ENCODE measurements at places on chromosomes 6 and 20.

GRCh38 chr6:170363255-170363654 lies 56.7 kb downstream of the FAM120B start:
- DNase-seq, result no peak

- DNase-seq, result no peak
These were observed 7.6 kb downstream of the RTEL1 start for GRCh38 chr20:63665708-63666107.

- DNase-seq, result no peak
These were observed 47.0 kb downstream of the SLC2A10 start for GRCh38 chr20:46756419-46756818.

DNA sequence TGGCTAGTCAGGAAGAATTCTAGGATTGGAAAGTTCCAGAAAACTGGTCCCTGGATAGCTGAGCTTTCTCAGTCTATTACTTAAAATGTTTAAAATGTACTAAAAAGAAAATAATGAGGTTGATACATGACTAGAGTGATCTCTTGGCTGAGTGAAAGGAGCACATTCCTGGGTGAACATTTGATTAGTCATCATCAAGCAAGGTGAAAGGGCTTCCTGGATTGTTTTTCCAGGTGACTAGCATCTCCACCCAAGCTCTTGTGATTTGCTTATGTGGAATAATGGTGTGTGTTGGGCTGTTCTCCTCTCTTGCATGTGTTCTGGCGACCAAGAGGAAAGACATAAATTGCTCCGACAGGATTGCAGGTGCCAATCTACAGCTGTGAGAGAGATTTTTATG lies 42.9 kb downstream of the PKIB start:
- peak; percentile 59 for DNase-seq

DNA sequence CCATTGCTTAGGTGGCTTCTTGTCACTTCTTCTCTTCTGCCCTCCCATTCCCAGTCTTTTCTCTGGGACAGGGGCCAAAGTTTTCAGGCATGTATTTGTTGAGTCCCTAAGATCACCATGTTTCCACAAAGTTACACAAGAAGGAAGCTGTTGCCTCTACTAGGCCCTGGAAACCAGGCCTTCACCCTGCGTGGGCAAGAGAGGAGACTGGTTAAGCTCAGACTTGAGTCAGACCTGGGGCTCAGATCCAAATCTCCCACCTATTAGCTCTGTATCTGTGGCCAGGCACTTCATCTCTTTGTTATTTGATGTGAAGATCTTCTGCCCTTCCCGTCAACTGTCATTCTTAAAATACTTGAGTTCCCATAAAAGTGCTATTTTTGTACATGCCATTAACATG lies 154.6 kb downstream of the SASH1 start:
- peak; percentile 41 for DNase-seq

DNA sequence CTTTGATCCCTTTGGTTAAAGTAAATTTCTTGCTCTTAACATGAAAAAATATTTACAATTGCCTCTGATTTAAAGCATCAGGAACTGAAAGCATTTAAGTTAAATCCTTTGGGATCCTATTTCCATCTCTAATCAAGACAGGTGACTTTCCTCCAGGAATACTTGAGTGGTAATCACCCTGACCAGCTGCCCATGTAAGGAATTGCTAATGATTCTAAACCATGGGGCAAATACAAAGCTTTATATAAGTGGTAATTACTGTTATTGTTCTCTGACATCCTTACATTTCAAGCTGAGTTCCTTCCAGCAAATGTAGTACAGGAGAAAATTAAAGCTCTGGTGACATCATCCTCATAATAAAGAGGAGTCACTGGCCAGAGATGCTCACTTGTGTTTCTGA lies 100.6 kb downstream of the CRYBG1 start:
- no peak for DNase-seq

DNA sequence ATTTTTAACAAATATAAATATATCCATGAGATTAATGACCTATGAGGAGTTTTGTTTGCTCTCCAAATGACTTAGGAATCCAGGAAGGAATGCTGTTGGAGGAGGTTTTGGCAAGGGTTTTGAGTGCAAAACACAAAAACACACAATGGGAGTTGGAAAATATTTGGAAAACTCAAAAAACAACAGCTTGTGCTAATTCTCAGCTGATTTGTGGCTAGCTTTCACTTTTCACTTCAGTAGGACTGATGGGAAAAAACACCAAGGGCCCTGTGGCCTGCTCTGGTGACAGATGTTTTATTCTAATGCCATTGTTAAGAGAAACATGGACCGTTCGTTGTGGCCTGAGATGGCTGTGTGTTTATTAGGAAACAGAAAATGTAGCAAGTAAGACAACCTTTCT lies 113.9 kb downstream of the ALDH8A1 start:
- DNase-seq, result no peak

- no peak for DNase-seq
These were observed 2.5 kb downstream of the LY6G6D start for GRCh38 chr6:31717499-31718222.

DNA sequence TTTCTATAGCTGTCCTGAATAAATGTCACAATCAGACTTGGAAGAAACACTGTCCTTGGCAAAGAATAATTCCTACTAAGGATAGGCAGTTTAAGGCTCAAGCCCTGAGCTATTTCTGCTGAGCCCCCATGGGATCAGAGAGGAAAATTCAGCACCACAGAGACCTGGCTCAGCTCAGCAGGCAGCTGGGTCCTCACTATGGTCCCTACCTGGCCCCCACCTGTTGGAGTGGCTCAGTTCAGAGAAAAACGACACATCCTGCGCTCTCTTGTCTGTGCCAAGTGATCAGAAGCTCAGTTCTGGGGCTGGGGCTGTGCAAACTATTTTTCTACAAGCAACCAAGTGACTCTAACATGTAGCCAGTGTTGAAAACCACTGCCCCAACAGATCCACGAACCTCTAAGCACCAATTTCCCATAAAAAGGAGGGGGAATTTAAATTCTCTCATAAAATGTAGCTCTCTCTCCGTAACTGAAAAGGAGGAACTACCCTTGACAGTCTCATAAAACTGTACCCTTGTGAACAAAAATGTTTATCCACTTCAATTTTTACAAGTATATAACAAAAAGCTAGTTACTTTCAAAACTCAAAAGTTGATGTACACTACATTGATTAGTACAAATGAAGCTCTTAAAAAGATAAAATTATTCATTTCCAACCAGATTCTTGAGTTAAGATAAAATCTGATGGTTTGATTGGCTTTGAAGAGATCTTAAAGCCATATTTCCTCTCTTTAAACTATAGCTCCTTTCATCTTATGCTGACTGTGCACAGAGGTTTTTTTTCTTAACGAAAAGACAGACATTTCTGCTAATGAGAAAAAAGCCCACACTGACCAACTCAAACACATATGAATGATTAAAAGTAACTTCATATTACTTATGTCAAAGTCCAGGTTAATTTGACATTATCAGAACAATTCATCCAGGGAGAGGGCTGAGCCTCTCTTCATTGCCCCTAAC lies 52.0 kb downstream of the KIF13A start:
- no peak for DNase-seq

GRCh38 chr6:170037541-170038250 lies 253.2 kb downstream of the DLL1 start:
- DNase-seq, result no peak

DNA sequence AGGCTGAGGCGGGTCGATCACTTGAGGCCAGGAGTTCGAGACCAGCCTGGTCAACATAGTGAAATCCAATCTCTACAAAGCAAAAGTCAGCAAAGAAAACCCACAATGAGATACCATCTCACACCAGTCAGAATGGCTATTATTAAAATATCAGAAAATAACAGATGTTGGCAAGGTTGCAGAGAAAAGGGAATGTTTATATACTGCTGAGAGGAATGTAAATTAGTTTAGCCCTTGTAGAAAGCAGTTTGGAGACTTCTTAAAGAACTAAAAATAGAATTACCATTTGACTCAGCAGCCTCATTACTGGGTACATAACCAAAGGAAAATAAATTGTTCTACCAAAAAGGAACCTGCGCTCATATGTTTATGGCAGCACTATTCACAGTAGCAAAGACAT lies 16.7 kb upstream of the GCM1 start:
- no peak for DNase-seq

DNA sequence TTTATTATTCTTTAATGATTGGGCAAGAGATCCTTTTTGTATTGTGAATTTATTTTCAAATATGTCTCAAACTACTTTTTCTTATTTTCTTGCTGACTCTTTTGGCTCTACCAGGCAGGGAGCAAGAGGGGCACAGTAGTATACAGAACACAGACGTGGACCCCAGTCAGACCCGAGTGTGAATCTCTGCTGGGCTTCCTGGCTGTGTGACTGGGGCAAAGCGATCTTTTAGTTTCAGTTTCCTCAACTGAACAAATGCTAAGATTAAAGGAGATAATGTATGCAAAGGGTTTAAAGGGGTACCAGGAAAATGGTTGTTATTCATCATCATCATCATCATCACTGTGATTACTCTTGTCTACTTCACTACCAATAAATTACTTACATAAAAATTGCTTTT lies 317.5 kb downstream of the HIVEP2 start:
- DNase-seq, result no peak

DNA sequence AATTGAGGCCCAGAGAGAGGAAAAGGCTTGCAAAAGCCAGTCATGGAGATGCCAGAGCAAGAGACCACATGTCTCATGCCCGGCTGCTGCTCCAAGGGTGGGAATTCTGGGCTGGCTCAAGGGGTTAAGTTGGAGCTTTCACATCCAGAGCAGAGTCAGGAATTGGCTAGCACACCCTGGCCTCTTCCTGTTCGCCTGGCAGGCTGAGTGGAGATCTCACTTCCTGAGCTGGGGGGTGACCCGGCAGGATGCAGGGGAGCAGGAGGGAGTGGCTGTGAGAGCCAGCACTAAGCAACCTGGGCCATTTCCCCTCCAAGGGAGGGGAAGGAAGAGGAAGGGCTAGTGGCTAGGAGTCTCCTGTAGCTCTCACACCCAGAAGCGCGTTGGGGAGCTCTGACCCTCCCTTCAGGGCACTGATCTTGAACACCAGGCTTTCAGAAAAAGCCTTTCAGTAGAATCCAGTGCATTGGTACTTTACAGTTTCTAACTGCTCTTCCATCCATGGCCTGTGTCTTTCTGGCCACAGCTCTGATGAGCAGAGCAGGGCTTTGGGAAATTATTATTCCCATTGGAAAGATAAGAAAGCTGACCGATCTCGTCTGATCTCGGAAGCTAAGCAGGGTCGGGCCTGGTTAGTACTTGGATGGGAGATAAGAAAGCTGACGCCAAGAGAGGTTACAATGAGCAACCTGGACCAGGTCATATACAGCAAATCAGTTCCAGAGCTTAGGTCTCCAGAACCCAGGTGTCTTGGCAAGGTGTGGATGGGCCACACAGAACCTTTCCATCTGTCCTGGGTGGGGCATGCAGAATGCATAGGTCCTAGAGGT lies 2.2 kb upstream of the CCM2L start:
- DNase-seq, result no peak

- DNase-seq, result no peak
These were observed 220.1 kb downstream of the HACE1 start for GRCh38 chr6:104639668-104640067.

DNA sequence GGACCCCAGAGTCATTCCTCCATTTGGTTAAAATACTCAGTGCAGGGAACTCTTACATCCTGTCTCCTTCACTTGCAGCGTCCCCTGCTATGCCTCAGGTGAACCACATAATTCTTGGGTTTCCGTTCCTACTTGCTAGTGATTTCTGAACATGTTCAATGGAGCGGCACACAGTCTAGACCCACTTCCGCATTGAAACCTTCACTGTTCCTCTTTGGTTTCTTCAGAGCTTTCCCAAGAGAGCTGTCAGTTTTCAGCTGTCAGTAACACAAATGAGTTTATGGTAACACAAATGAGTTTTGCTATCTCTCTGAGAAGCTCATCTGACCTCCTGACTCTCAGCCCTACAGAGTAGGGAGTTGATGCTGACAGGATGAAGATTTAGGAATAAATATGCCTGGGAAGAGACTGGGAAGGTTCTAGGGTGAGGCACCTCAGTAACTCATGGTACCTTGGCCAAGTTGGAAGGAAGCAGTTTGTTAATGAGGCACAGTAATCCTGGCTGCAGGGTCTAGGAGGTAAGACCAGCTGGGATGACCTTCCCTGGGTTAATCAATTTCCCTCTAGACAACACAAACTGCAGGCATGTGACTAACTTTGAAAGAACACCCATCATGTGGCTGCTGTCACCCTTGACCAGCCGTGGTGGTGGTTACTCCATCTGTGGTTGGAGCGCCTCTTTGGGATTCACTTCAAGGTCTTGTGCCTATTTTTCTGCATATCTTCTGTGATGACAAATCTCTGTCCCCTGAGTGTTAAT lies 5.4 kb downstream of the SYS1 start:
- no peak for DNase-seq

DNA sequence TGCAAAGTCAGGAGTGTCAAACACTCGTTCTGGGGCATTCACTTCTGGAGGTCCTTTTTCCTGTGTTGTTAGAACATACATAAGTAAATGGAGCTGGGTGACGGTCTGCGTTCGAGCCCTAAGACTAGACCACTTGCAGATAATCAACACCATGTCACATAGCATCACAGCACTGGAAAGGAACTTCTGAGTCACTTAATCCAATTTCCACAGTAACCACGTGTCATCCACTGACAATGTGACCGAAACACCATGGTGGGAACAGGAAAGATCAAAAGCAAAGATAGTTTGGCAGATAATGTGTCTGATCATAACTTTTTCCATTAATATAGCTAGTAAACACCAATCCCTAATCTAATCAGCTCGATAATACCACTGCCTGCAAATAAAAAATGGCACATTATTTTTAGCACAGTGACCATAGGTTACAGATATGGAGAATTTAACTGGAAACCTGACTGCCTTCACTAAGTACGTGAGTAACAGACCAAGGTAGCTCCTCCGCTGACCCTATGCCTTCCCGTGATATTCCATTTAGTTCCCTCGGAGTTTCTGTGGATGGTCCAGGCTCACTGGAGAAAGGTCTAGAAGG lies 34.8 kb downstream of the WRNIP1 start:
- no peak for DNase-seq

DNA sequence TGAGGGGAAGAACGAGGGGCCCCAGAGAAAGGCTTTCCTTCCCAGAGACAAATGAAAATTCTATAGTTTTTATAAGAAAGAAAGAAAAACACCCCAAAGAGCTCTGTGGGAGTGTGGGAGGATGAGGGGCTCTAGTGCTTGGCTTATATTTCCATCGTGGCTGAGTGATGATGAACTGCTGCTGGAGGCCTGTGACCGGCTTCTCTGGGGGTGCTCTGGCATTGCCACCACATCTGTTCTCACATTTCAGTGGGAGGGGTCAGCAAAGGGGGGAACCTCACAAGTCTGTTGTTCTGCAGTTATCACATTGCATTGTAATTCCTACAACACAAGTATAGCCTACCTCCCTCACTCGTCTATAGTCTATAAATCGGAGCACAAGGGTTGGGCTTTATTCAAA lies 67.6 kb upstream of the BACH2 start:
- DNase-seq, result no peak

GRCh38 chr6:134675110-134676054 lies 274.5 kb downstream of the ALDH8A1 start:
- DNase-seq, result no peak

DNA sequence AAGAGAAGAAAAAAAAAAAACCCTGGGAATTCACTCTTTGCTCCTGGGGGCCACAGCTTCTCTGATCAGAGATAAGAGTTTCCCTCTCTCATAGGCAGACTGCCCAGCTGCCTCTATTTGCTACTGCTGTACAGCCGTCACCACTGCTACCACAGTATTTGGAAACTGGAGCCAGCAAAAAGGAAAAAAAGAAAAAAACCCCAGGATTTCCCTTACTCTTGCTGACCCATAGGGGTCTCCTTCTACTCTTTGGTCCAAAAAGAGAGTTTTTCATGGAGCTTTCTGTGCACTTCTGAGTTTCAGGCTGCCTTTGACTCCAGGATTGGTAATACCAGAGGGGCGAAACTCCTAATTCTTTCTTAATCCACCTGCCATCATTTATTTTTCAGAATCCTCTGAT lies 89.7 kb downstream of the MDGA1 start:
- no peak for DNase-seq

GRCh38 chr20:49712996-49713752 lies 504 bp downstream of the B4GALT5 start:
- DNase-seq, result no peak
